Stimulated activated CD8-positive, alpha-beta memory T cell treated with anti-CD3 and anti-CD28 coated beads, Interleukin-15, amount 100 ng/mL, for 4 hours (primary cell): ENCODE measurements at places on chromosomes 12 and 14.

DNA sequence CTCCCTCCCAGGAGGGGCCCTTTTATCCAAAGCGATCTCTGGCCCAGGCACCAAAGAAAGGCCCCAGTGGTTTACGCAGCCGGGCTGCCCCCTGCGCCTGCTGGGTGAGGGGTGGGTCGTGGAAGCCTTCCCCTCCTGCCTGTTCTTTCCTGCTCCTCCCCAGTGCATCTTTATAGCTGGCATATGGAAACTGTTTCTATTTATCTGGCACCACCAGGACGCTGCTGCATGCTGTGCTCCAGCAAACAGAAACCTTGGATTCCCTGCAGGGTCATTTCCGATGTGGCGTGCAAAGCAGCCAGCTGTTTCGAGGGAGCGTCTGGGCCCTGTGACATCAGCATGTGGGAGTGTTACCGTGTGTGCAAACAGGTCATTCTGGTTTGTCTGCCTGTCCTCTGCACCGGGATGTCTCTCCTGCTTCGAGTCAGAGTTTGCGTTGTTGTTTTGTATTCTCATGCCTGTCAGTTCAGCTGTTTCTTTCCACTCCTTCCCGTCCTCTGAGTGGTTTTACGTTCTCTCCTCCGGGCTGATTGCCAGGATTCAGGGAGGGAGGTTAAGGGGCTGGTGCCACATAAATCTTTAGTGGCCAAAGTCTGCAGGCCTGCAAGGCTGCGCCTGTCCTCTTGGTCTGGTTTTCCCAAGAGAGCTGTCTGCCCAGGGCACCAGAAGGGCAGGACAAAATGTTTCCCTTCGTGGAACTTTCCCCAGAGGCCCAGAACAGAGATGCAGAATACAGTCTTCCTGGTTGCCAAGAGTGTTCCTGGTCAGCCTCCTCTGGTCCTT, 24.6 kb downstream of the TPCN1 start:
- no peak for DNase-seq

- DNase-seq = no peak
These were observed 64.5 kb upstream of the GTF2A1 start for GRCh38 chr14:81285245-81285644.

GRCh38 chr14:65425885-65426284, 13.4 kb downstream of the FUT8 start:
- no peak for DNase-seq

DNA sequence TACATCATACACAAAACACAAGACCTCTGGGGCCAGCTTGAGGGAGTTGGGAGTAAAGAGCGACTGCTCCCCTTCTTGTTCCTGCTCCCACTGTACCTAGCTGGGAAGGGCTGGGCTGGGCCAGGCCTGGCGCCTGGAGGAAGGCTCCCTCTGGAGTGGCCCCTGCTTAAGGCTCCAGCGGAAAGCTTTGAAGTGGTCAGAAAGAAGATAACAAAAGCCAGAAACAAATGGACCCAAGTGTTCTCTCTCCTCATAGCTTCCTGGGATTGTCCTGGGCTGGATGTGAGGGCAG, 25.3 kb downstream of the PRPF40B start:
- DNase-seq = no peak

- DNase-seq = no peak
These were observed 47.7 kb upstream of the MAP3K9 start for GRCh38 chr14:70856851-70857495.

DNA sequence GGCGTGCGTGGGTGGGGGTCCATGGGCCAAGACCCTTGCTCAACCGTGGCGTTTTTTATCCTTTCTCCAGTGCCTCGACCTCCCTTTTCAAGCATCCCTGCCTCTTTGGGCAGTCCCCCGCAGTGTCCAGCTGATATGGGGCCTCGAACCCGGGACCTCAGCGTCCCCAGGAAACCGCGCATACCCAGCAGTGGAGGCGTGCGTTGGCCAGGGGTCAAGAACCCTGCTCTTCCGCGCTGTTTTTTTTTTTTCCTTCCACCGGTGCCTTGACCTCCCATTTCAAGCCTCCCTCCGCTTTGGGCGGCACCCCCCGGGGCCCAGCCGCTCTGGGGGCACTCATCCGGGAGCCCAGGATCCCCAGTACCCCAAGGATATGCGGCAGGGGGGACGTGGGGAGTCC, 325.8 kb downstream of the ALG10 start:
- no peak for DNase-seq
